ENCODE measurements at places on chromosomes 11 and 22. TPM values are rescaled to one million over a fixed set of nuclear protein-coding genes. Genes with fewer than 3 reads are reported as not detected.

The OVCH2 gene
- not detected for total RNA-seq

The CCDC116 gene
- 0.43 TPM for total RNA-seq

DNA sequence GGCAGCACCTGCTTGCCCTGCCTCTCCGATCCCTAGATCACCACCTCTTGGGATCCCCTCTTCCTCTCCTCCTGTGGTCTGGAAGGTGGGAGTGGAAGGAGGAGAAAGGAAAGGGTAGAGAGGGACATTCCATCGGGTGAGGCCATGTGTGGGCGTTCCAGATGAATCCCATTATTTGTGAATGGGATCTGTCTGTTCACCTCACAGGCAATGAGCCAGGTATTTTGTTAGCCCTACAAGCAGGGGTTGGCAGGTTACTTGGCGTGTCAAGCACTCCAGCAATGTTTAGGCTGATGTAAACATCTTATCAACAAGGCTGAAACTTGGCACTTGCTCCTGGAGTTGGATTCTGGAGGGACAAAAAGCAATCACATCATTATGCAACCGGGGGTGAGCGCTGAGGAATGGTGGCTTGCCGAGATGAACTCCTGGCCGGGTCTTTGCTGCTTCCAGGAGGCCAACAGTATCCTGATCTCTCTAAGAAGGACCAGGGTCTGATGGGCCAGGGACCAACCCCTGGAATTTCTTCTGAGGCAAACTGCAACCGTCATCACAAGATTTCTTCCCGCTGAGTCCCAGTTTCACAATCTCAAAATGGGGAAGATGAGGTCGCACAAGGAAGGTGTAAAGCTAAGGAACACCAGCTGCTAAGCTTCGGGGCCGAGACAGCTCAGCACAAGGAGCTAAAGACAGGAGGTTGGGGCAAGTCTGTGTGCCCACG, 7.8 kb downstream of the ADAMTS8 start:
- DNase-seq, result no peak

GRCh38 chr11:35615921-35616900, 2.0 kb upstream of the FJX1 start:
- DNase-seq, result no peak

The TIGD3 gene
- not detected for total RNA-seq

The ARHGAP42 gene
- 12.0 TPM for total RNA-seq

The ELMOD1 gene
- total RNA-seq, result 0.89 TPM

- no peak for DNase-seq
Measured at GRCh38 chr11:75369560-75370255, 18.2 kb upstream of the ARRB1 start.

- DNase-seq, result no peak
Measured at GRCh38 chr22:37996515-37997246, 12.3 kb upstream of the SOX10 start.

GRCh38 chr22:22593250-22593649, 34.2 kb upstream of the PRAME start:
- no peak for DNase-seq

The IL10RA gene
- 3.0 TPM for total RNA-seq

The OR51B5 gene
- not detected for total RNA-seq

The NDUFV1 gene
- total RNA-seq, result 486 TPM

The KCNJ5 gene
- total RNA-seq, result 12.1 TPM

The ASPHD2 gene
- total RNA-seq, result 0.32 TPM

GRCh38 chr22:35766654-35767580, 49.2 kb downstream of the APOL5 start:
- DNase-seq, result no peak

The SHISAL1 gene
- total RNA-seq, result 0.70 TPM

GRCh38 chr11:34971928-34972327, 55.5 kb downstream of the PDHX start:
- no peak for DNase-seq

The OR52I1 gene
- total RNA-seq, result not detected

- no peak for DNase-seq
Measured at GRCh38 chr11:76700177-76701100, 29.9 kb upstream of the LRRC32 start.

The CDON gene
- 4.4 TPM for total RNA-seq

Data from cardiac septum (tissue), 1 donor.